ENCODE measurements at places on chromosomes 1 and 21. TPM values are rescaled to one million over a fixed set of nuclear protein-coding genes. Genes with fewer than 3 reads are reported as not detected.

DNA sequence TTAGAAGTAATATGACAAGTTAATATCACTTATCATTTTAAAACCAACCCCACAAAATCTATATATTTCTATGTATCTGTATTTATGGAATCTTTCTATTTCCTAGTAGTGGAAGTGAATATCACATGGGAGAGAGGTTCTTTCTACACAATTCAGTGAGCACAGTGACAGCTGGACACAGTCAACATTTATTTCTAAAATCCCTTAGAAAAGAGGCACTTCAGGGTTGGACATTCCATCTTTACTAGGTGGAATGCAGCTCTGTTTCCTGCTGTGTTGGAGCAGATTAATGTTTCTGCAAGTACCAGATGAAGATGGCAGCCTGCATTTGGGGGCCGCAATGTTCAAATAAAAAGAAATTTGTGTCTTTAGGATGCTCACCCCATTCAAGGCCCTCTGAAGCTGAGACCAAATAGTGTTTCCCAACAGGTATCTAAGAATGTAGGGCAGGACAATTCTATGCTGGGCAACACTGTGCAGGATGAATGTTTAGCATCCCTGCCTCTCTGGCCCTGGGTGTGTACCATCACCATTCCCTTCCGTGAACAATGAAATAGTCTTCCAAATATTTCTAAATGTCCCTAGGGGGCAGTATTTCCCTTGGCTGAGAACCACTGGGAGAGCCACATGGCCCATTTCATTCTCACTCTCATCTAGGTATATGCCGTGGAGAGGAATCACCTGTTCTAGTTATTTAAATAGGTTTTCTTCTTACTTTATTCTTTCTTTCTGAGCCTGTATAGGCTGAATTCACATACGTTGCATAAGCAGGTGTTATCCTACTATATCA lies 394.8 kb downstream of the PRDM2 start:
- peak; percentile 63 for DNase-seq

Gene CCSAP
- 9.5 TPM for total RNA-seq

Gene FCRL6
- total RNA-seq: not detected

GRCh38 chr1:172070055-172070454 lies 228.8 kb downstream of the DNM3 start:
- no peak for DNase-seq

DNA sequence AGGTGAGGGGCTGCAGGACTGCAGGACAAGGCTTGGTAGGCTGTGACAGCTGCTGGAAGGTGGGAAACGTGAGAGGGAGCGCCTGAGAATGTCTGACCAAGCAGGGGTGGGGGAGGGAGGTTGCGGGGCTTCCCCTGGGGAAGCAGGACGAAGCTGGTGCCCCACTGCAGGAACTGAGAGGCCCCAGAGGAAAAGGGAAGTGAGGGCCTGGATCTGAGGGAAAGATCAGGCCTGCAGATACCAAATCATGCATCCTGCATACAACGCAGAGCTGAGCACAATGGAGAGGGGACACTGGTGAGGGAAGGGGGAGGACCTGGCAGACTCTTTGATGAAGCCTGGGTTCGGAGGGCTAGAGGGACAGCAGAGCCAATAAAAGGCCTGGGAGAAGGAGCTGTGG lies 65.7 kb upstream of the BACE2 start:
- DNase-seq: no peak

GRCh38 chr21:45141507-45141906 lies 67.1 kb downstream of the ADARB1 start:
- no peak for DNase-seq

Gene PPIAL4G
- not detected for total RNA-seq

DNA sequence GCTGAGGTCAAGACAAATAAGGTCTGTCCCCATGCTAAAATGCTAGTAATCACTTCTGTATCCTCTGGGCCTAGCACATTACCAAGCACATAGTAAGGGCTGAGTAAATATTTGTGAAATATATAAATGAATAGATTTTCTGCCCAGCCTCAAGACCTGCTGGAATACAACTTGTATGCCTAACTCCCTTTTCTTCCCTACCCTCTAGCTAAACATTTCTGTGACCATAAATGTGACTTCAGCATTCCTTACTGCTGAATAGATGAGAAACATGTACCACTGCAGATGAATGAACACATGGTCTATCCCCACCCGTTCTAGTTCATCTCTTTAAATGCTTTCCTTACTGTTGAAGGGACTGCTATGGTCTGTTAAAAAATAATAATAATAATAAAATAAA lies 209.0 kb upstream of the HOOK1 start:
- DNase-seq: peak; percentile 35

DNA sequence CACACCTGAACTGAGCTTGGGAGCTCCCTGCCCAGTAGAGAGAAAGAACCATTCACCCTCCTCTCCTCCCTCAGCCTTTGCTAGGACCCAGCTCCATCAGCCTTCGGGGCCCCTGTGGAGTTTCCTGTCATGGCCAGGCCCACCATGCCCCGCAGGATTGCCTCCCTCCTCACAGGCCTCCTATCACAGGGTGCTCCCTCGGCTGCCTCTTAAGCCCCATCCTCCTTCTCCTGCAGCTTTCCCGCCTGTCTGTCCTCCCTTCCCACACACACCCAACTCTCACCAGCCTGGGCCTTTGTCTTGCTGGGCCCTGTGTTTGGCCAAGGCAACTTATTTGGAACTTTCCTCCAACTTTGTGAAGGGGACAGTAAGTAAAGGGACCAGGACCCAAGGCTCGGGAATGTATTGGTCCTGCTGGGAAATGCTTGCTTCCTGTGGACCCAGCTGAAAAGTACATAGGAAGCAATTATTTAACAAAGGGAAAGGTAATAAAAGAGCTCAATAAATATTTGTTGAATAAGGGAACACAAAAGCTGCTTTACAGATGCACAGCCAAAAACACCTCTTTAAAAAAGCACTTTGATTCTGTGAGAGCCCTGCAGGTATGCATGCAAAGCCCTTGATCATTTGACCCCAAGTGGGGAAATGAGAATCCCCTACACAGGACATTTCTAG lies 31.6 kb upstream of the TENT5C start:
- DNase-seq: no peak

DNA sequence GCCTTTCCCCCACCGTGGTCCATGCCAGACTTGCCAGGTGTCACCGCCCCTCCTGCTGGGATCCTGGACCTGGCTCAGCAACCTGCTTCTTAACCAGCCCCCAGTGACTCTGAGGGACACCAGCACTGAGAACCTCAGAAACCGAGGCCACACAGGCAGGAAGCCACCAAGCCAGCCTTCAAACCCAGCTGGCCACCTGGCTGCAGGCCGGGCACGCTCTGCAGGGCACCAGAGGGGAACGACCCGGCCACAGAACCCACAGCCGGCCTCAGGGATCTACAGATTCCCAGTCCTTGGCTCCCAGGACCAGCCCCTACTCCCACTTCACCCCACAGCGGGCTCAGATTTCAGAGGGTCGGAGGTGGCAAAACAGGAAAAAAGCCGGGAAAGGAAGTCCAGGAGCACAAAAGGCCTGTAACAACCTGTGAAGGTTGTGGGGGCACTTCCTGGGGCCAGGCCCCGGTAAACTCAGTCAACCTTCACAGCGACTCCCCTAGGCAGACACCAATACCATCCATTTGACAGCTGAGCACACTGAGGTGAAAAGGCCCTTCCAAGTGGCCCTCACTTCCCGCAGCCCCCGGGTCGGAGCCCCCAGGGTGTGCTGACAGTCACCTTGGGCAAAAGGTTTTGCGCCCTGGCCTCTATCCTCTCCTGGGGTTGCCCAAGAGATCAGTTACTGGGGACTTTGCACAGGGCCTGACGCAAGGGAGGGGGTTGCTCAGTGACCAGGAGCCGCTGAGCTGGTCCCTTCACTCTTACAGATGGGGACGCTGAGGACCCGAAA lies 14.1 kb downstream of the RUNX3 start:
- DNase-seq: no peak

DNA sequence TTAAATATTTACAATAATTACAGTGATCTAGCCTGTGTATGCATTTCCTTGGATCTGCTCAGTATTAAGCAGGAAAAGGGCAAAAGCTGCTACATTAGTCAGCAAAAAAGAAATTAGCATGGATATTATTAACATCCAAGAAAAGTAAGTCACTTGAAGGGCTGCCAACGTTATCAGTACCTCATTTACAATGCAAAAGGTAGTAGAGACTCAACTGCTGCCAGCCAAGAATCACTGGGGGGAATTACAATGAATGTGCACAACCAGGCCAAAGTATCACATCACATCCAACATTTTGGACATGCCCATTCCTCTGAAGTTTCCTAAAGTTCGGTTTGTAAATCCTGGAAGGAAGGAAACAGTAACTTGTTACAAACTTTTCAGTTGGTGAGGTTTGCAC lies 1.9 kb downstream of the CNN3 start:
- peak; percentile 56 for DNase-seq

Gene LRRC38
- total RNA-seq: 4.8 TPM

- DNase-seq: peak; percentile 17
These were observed 37.4 kb downstream of the AGPAT3 start for GRCh38 chr21:43902441-43902840.

- peak; percentile 35 for DNase-seq
These were observed 1.4 kb downstream of the NCF2 start for GRCh38 chr1:183588827-183589226.

Gene DNAH14
- total RNA-seq: 42.8 TPM
